ENCODE measurements at places on chromosomes 7 and 10.
A peak's percentile ranks its signal among the peaks of the same experiment; 100 is the strongest.

- no peak for DNase-seq
Observed at GRCh38 chr10:84415539-84416244, 87.3 kb downstream of the CCSER2 start.

DNA sequence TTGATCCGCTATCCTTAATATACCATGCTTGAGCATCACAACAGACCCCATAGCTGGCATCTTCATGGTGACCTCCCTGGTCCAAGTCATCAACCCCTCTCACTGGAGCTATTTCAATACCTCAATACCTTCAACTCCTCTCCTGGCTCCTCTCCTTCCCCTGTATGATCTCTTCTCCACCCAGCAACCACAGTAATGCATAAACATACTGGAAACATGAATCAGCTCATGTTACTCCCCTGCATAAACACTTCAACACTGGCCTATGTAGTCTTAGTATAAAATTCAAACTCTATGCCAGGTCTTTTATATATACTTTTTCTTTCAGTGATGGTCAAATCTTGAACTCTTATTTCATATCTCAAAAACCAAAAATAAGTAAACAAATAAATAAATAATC, 31.8 kb upstream of the TMEM273 start:
- DNase-seq: no peak

DNA sequence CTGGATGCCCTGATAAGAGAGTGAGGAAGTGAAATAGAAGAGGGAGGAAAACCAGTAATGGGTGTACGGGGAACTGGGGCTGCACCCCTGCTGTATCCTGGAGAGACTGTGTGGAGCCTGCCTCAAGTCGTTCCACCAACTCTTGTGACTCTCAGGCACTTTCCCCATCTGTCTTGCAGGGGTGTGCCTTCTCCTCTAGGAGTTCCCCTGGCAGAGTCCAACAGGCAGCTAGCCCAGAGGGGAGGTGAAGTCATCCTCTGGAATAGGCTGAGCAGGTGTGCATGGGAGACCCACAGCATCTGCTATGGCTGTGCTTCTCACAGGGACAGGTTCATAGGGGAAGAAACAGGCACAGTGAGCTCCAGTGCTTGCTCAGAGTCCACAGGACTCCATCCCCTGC, 46.8 kb downstream of the WIPF3 start:
- DNase-seq: no peak

- no peak for DNase-seq
Observed at GRCh38 chr10:110010486-110011378, 2.9 kb downstream of the ADD3 start.

DNA sequence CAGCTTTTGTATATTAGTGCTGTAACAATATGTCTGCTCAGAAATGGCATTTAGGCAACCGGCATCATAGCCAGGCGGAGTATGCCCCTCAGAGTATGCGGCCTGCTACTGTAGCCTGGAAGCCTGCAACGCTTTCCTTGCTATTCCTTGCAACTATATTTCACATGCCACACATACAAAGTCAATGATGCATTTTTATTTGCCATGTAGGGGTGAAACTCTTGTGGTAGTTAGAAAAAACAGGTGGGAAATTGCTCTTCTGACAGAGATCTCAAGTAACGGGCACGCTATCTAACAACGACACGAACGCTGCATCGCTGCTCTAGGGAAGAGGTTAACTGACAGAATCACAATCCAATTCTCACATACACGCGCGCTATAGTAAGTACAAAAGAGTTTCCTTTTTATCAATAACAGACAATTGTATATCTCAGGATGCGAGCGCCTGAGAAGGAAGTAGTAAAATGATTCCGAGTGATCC, 5.9 kb downstream of the EBF3 start:
- DNase-seq: no peak

- no peak for DNase-seq
Observed at GRCh38 chr7:107224374-107225223, 55.8 kb downstream of the HBP1 start.

GRCh38 chr10:100338434-100339036, 8.5 kb upstream of the SCD start:
- DNase-seq: peak; percentile 68

GRCh38 chr7:137462074-137462715, 118.7 kb upstream of the PTN start:
- no peak for DNase-seq

DNA sequence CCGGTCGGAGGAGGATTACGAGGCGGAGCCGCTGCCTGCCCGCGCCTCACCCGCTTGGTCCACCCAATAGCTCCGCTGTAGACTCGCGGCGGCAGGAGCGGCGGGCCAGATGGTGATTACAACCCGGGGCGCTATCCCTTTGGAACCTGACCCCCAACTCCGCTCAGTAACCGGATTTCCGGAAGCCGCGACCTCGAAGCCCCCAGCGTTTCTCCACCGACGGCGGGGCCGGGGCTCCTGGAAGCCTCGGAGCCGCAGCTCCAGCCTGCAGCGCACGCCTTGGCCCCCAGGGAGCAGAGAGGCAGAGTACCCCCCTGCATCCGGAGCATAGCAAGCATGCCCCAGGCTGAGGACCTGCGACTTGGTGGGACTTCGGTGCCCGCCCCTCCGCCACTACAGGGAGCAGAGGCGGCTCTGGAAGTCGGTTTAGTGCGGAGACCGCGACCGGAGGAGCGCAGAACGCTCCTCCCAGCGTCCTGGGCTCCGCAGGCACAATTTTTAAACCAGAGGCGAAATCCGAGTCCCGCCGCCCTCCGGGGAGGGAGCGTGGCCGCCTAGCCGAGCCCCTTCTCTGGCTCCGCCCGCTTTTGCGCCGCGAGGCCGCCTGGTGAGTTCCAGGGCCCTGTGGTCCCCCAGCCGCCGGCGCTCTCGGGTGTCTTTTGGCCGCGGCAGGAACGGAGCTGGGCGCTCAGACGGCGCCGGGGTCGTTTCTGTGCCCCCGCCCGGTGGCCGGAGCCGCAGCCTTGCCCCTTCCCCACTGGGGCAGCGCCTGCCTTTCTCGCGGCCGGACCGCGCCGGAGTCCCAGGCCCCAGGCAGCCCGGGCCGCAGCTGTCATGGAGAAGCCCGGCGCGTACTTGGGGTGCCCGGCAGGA, 28.2 kb upstream of the BMS1 start:
- DNase-seq: no peak

DNA sequence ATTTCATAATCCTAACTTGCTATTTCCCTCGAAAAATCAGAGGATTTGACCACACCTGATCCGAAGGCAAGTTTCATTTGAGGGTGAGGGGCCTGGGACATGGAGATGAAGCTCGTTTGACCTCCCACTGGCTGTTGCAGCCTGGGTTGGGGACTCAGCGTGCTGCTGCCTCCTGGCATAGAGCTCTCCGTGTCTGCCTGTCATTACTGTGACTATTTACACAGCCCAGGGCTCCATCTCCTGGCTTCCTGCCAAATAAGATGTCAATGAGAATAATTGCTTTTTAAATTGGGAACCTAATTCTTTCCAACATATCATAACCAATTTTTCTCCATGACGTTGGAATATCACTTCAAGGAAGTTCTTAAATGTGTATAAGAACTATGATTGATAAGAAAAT, 139.3 kb upstream of the COBL start:
- DNase-seq: no peak

GRCh38 chr7:127776776-127777386, 124.9 kb downstream of the SND1 start:
- no peak for DNase-seq

GRCh38 chr7:51785171-51785570, 468.6 kb upstream of the COBL start:
- DNase-seq: no peak

- no peak for DNase-seq
Observed at GRCh38 chr10:117652228-117653169, 110.0 kb downstream of the EMX2 start.

GRCh38 chr7:147472556-147472955, 1118.0 kb upstream of the C7orf33 start:
- no peak for DNase-seq

Measured in HuH-7 (cell line).